Stimulated activated CD8-positive, alpha-beta memory T cell treated with anti-CD3 and anti-CD28 coated beads, Interleukin-2, amount 100 ng/mL, for 1 hour (primary cell): ENCODE measurements at places on chromosomes 2 and 18.

DNA sequence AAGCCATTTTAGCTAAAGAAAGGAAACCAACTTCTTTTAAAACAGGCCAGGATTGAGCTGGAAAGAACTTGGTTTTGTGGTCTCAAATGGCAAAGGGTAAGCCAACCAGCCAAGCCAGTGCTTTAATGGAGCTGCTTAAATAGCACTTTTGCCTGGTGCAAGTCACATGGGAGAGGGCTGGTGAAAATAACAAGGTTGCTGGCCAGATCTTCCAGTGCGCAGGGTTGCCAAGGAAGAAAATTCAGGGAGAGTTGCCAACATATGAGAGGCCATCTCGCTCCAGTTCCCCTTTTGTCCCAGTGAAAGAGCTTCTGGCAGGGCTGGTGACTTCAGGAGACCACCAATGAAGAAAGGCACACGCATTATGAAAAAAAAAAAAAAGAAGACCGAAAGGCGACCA lies 57.3 kb downstream of the IRS1 start:
- no peak for DNase-seq

- DNase-seq: no peak
Measured at GRCh38 chr2:132544006-132544630, 125.9 kb downstream of the LYPD1 start.

DNA sequence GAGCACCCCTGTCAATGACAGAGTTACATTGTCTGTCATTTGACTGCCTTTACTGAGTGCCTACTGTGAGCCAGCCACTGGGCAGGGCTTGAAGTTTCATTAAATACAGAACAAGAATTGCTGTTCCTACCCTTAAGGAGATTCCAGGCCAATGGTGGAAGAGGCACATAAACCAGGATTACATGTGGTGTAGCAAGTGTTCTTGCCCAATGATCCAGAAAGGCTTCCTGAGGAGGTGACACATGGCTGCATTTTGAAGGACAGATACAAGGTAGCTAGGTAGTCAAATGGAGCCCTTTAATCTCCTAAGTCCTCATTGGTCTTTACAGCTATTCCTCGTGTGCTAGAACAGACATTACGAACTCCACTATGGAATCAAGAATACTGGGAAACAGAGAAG lies 312.7 kb downstream of the ETAA1 start:
- DNase-seq: no peak

GRCh38 chr18:10271481-10271880 lies 183.0 kb upstream of the APCDD1 start:
- DNase-seq: no peak

DNA sequence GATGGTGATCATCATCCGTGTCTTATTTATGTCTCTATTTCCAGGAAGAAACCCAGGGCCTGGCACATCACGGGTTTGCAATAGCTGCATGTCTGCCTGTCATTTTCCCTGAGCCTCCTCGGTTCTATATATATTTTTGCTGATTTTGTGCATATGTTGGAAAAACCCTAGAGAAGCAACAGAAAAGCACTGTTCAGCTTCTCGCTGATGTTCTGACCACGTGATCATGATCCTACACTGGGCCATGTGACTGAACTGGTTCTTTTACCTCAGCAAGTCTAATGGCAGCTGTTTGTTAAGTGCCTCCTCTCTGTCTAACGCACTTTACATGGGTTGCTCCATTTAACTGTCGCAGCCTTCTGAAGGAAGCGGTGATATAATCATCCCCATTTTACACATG lies 71.3 kb downstream of the CMPK2 start:
- no peak for DNase-seq

- no peak for DNase-seq
Measured at GRCh38 chr2:77629539-77629938, 107.4 kb upstream of the LRRTM4 start.

GRCh38 chr18:79528316-79528695 lies 132.6 kb downstream of the NFATC1 start:
- no peak for DNase-seq

DNA sequence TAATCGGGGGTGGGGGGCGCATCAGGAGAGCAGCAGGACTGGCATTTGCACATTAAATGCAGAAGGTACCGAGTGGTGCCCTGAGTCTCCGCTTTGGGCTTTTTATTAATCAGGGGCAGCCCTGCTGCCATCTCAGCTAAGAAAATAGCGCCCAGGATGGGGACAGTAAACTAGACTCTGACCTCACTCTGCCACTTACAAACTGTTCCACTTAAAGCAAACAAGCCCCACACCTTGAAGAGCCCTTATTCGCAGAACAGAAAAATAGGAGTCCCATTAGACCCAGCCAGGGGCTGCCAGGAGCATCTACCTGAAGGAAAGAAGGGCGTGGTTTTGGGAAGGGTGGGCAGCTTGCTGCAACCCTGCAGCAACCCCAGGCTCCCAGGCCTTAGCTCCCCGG lies 165.3 kb downstream of the TNS1 start:
- DNase-seq: no peak

- no peak for DNase-seq
Measured at GRCh38 chr18:12879840-12880540, 4.0 kb downstream of the PTPN2 start.

- no peak for DNase-seq
Measured at GRCh38 chr2:181958726-181959125, 26.9 kb upstream of the PPP1R1C start.

- no peak for DNase-seq
Measured at GRCh38 chr18:44156126-44156525, 524.6 kb upstream of the SETBP1 start.

GRCh38 chr2:145744541-145745386 lies 1224.8 kb upstream of the ZEB2 start:
- no peak for DNase-seq

GRCh38 chr2:8514796-8515758 lies 166.8 kb upstream of the ID2 start:
- peak; percentile 30 for DNase-seq

GRCh38 chr18:40346146-40346545 lies 1608.9 kb upstream of the PIK3C3 start:
- no peak for DNase-seq

DNA sequence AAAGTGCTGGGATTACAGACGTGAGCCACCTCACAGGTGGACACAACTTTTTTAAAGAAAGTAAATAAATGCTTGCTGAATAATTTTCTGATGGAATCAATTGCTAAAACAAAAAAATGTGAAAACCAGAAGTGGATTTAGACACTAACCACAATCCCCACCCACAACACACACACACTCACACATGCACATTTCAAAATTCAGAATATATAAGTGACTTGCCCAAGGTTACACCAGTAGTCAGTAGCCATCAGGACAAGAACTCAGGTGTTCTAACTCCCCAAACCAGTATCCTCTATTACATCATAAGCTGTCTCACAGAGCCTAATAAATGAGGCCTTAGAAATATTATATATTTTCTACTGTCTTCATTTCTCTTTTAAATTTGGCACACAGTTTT lies 1923.6 kb upstream of the PIK3C3 start:
- DNase-seq: no peak

DNA sequence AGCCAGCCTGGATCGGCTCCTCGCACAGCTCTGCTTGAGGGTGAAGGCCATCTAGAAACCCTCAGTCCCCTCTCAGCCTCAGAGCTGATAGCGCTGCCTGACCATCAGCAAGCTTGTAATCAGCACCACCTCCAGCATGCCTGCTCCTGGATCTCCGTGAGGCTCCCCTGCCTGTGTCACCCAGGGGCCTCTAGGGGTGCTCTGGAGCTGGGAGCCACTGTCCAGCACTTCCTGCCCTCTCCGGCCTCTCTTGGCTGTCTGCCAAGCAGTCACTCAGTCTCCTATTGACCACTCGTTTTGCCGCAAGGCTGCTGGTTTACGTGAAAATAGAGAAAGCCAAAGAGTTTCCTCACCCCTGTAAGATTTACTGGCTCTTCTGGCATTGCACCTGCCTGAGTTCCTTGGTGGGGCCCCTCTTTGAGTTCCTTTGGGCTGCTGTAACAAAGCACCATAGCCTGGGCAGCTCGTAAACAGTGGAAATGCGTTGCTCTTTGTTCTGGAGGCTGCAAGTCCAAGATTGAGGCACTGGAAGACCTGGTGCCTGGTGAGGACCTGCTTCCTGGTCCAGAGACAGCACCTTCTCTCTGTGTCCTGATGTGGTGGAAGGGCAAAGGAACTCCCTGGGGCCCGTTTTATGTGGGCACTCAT lies 17.9 kb downstream of the CAPN10 start:
- no peak for DNase-seq

DNA sequence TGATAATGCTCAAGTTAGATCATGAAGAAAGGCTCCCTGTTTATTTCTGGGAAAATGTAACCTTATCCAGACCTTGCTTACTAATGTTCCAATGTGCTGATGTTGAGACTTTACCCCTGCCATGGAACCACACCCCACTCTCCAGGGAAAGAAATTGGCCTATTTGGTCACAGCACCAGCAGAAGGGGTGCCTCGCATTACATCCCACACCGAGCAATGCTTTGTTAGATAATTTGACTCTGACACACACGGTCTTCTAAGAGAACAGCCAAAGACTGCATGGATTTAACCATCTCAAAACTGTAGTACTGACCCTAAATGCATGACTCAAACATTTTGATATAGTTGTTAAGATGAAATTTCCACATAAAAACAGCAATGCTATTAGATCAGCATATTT lies 152.1 kb upstream of the CCDC150 start:
- DNase-seq: no peak

GRCh38 chr2:96151595-96152303 lies 6.5 kb upstream of the DUSP2 start:
- DNase-seq: no peak

DNA sequence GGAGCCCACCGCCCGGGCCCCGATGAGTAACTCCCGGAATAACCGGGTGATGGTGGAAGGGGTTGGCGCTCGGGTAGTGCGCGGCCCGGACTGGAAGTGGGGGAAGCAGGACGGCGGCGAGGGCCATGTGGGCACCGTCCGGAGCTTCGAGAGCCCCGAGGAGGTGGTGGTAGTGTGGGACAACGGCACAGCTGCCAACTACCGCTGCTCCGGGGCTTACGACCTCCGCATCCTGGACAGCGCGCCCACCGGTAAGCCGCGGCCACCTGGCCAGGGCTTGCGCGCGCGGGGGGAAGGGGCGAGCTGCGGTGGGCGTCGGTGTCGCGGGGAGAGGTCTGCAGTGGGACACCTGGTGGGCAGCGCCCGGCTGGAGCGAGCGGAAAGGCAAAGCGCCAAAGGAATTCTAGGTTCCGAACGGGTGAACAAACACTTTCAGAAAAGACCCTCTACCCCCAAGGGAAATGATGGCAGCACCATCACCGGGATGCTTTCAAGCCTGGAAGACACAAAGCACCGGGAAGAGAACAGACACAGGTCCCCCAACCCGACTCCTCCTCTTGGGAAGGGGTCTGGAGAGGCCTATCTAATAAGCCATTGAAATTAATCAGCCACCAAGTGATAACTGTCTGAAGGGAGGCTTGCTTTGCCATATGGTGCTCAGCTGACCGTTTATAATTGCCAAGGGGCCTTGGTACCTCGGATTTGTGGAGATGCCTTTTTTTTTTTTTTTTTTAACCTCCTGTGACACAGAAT lies 1.1 kb downstream of the MIB1 start:
- no peak for DNase-seq

DNA sequence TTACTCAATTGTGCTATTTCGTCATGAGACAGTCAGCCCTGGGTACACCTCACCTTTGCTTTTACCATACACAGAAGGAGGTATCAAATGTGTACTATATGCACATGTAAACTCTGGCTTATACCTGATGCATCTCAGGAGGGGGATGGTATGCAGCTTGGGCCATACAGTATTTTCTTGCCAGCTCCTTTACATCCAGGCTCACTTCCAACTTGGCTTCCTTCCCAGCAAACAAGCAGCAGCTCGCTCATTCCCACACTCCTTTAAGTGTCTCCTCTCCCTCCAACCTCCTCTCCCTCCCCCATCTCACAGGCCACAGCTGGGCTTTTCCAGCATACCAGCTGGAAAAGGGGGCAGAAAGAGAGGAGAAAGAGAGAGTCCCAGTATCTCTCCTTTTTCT lies 9.6 kb downstream of the MARCHF4 start:
- DNase-seq: no peak

- no peak for DNase-seq
Measured at GRCh38 chr2:48927355-48927754, 171.8 kb upstream of the LHCGR start.

GRCh38 chr18:46278481-46279465 lies 174.6 kb downstream of the HAUS1 start:
- no peak for DNase-seq

GRCh38 chr2:71292159-71292558 lies 39.4 kb upstream of the ZNF638 start:
- DNase-seq: no peak

DNA sequence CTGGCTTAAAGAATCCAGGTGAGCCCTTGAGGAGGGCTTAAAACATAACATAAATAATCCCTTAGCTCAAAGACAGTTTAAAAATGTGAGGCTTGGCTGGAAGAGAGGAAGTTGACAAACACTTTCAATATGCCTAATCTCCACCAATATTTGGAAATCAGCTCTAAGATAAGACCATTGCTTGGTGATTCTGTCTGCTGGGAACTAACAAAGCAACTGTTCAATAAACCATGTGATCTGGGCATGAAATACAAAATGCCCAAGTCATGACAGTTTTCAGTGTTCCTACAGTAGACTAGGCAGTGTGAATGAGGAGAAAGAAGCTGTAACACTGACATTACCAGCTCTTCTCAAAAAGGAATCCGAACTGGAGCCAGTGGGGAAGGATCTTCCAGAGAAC lies 10.7 kb downstream of the MFF start:
- DNase-seq: no peak

DNA sequence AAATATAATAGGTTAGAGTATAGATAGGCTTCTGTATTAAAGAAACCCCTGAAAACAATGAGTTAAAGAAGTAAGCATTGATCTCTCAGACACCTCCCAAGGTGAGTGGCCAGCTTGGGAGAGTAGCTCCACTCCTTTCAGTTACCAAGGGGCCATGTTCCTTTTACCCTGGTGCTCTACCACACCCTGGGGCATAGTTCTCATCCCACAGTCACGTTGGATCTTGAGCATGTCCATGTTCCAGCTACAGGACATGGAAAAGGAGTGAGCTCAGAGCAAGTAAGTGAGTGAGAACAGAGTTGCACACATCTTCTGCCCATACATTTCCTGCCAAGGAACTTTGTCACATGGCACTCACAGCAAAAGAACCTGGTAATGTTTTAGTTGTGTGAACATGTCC lies 325.9 kb upstream of the SLC39A10 start:
- no peak for DNase-seq

DNA sequence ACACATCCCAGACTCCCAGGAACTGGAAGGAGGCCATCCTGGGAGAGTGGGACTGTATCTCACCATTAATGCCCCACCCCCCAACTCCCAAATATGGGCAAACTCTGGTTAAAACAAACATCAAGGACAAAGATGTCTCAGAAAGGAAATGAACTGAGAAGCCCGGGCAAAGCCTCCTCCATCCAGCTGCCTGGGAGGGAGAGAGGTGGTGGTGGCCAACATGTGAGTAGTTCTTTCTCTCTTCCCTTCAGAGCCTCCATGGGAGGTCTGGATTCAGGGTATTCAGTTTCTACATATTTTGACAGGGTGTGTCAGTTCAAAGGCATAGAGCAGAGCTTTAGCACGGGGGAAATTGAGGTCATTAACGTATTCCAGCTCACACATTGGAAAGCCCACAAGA lies 57.5 kb downstream of the CXCR4 start:
- no peak for DNase-seq

- no peak for DNase-seq
Measured at GRCh38 chr18:34704823-34705222, 5.3 kb upstream of the DTNA start.

- no peak for DNase-seq
Measured at GRCh38 chr18:10872304-10872703, 277.1 kb downstream of the PIEZO2 start.
